ENCODE measurements at places on chromosomes 4 and X. TPM values are rescaled to one million over a fixed set of nuclear protein-coding genes. Genes with fewer than 3 reads are reported as not detected.

CXXC4 gene
- total RNA-seq: not detected

RHOH gene
- total RNA-seq: not detected

ATP5ME gene
- 74.3 TPM for total RNA-seq

GALNTL6 gene
- total RNA-seq: not detected

TLR1 gene
- 3.2 TPM for total RNA-seq

GPRIN3 gene
- 0.49 TPM for total RNA-seq

AKAP17A gene
- 9.5 TPM for total RNA-seq

TCEAL9 gene
- 225 TPM for total RNA-seq

TLR6 gene
- 5.0 TPM for total RNA-seq

PABPC5 gene
- 1.8 TPM for total RNA-seq

SPATA18 gene
- total RNA-seq: 22.3 TPM

FAAH2 gene
- total RNA-seq: not detected

TMEM255A gene
- total RNA-seq: not detected

Data from fibroblast of the aortic adventitia (primary cell).